ENCODE measurements at places on chromosomes 2 and 18.

DNA sequence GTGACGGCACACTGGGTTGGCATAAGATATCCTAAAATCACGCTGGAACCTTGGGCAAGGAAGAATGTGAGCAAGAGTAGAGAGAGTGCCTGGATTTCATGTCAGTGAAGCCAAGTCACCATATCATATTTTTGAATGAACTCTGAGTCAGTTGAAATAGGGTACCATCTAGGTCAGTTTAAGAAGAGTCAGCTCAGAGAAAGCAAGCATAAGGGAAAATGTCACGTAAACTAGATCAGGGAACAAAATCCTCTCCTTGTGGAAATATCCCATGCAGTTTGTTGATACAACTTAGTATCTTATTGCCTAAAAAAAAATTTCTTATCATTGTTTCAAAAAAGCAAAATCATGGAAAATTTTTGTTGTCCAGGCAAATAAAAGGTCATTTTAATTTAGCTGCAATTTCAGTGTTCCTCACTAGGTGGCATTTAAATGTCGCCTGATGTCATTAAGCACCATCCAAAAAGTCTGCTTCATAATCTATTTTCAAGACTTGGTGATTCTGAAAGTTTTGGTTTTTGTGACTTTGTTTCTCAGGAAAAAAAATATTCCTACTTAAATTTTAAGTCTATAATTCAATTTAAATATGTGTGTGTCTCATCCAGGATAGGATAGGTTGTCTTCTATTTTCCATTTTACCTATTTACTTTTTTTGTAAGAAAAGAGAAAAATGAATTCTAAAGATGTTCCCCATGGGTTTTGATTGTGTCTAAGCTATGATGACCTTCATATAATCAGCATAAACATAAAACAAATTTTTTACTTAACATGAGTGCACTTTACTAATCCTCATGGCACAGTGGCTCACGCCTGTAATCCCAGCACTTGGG lies 19.6 kb downstream of the RSAD2 start:
- no peak for DNase-seq

- DNase-seq: no peak
Observed at GRCh38 chr2:240296104-240296406, 139.4 kb upstream of the GPC1 start.

DNA sequence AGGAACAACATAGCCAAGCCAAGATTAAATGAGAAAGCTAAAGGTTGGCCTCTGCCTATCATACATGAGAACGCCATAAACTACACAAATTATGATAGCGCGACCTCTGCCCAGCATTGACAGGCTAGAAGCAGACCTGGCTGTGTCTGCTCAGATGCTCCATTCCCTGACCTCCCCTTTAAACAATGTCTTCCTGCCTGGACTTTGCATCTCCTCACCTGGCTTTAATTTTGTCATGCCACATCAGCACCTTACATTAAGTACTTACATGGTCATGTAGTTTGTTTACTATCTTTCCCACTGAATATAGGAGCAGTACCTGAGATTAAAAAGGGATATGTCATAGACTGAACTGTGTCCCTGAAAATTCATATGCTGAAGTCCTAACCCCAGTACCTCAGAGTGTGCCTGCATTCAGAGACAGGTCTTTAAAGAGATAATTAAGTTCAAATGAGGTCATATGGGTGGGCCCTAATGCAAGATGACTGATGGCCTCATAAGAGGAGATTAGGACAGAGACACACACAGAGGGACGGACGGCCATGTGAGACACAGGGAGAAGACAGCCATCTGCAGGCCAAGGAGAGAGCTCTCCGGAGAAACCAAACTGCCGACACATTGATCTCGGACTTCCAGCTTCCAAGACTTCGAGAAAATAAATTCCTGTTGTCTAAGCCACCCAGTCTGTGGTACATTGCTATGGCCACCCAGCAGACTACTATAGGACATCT lies 103.7 kb downstream of the BIN1 start:
- no peak for DNase-seq

DNA sequence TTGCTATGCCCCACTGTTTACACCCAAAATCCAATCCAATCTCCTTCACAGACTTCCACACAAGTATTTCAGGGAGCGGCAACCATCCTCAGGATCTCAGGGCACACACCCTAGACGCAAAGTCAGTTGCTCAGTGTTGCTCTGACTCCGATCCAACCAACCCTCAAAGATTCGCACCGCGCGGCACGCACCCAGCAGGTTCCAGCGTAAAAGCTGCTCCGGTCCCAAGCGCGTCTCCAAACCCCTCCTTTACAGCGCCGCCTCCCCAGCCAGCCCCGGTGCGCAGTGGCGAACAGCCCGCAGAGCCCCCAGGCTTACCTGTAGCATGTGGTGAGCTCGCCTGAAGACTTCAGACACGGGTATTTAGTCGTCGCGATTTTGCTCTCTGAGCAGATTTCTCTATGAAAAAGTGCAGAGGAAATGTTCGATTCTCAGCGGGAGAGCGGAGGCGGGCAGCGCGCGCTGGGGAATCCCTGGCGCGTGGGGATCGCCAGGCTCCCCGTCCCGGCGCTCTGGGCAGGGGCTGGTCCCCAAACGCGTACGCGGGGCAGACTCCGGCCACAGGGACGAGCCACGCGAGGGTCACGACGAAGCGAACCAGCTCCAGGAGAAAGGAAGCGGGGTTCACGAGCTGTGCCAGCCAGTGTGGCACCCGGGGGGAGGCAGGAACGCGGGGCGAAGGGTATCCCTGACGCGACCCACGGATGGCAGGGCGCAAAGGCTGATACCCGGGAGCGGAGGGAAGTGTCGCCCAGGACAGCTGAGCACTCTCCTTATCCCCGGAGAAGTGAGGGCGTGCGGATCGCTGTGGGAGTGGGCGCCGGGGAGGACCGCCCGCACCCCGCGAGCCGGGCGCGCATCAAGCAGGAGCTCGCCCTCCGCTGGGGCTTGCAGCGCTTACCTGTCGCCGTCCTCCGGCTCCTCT lies 650 bp downstream of the CCBE1 start:
- no peak for DNase-seq

- no peak for DNase-seq
Observed at GRCh38 chr2:25521665-25522387, 151.6 kb downstream of the DTNB start.

DNA sequence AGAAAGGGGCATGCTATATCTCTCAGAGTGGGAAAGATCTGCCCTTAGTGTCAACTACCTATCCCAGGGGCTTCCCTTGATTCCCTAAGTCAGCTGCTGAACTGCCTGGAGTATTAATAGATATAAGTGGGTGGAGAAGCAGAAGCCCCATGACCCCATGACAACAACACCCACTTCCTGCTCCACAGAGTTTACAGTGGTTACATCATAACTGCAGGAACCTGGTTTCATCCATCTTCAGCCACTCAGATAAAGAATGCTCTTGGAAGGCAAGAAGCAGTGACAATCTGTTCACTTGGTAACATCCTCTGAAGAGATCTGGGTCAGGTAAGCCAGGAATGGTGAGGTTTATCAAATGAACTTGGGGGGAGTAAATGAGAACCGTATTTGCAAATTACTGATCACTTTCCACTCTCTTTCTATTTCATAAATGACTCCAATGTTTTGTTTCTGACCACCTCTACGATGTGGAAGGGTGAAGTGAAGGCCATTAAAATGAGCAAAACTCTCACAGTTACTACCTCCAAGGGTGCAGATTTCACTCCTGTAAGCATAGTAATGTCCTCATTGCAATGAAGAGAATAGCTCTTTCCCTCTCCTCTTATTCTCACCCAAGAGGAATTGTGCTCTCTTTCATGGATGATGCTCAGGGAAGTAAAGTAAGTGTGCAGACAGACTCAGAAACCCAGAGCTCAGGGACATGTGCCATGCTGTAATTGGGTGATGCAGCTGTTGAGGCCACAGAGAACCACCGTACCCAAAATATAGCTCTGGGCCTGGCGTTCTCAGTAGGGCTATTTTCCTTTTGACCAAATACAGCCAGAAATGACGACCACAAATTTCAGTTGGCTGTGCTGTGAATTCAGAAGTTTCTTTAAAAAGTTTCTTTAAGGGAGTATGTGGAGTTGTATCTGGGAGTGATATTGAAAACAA lies 192.8 kb upstream of the APCDD1 start:
- no peak for DNase-seq

GRCh38 chr2:150858382-150858781 lies 370.9 kb upstream of the RND3 start:
- no peak for DNase-seq

GRCh38 chr2:98155716-98156115 lies 68.7 kb downstream of the VWA3B start:
- no peak for DNase-seq

DNA sequence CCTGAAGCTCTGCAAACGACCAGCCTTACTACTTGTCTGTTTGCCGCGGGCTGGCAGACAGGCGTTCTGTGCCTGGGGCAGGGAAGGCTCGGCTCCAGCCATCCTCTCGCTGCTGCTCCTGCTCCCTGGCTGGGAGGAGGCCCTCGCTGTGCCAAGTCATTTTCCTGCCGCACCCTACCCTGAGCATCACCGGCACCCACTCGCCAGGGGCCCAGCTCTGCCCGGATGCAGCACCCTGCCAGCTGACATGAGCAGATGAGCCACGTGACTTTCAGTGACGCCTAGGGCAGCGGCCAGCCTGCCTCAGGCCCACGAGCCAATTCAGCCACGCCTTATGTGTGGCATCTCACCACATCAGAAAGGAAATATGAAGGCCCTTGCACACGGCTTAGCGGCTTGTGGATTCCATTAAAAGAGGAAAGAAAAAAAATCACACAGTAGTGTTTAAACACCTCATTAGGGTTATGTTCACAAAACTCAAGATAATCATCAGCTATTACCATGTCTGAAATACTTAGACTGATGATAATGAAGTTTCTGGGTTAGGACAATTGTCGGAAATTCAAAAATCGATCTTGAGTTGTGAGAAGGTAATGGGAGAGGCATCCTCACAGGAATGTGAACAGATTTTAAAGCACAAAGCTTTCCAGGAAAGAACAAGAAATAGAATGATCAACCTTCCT lies 250.5 kb downstream of the TWIST2 start:
- no peak for DNase-seq

DNA sequence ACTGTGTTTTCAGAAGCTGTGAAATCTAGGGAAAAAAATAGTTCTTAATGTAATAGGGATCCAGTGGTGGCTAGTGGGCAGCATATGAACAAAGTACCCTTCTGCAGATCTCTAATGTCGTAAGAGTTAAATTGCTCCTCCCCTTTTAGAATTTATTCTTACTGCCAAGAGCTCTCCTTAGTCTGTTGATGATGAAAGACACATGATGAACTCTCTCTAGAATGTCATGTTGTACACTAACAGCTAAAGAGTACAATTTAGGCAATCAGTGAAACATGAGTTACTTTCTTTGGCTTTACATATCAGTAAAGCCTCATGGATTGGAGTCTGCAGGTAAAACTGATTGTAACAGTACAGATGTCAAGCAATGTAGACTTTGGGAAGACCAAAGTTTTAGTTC lies 84.2 kb downstream of the SLC39A10 start:
- DNase-seq: no peak

- no peak for DNase-seq
Observed at GRCh38 chr2:105249181-105249580, 7.6 kb downstream of the GPR45 start.

- DNase-seq: no peak
Observed at GRCh38 chr2:13401312-13401711, 684.6 kb downstream of the TRIB2 start.
